ENCODE measurements at places on chromosomes 7 and 10.

DNA sequence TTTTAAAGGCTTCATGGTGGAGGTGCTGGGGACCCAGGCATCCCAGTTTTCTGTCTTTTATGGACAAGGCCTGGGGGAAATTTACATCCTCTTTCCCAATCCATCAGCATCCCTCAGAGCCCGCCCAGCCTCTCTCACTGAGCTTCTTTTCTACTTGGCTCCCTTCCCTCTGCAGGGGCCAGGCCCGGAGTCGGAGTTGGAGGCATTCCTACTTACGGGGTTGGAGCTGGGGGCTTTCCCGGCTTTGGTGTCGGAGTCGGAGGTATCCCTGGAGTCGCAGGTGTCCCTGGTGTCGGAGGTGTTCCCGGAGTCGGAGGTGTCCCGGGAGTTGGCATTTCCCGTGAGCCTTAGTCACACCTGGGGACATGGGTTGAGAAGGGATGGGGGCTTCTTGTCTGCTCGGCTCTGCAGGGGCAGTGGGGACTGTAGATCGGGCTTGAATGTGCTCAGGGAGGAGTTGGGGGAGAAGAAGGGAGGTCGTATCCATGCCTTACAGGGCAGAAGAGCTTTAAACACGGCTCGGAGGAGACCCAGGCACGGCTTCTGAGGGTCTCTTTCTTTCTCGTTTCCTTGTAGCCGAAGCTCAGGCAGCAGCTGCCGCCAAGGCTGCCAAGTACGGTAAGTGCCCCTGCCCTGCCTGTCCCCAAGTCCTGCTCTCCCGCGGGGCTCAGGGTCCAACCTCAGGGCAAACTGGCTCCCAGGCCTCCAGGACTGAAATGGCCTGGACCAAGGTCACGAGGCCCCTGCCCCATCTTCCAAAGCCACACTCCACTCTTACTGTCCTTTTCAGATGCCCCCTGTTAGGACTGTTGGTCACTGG, 27.3 kb upstream of the LIMK1 start:
- no peak for DNase-seq

- DNase-seq, result no peak
Measured at GRCh38 chr7:51014811-51015210, 232.1 kb upstream of the GRB10 start.

DNA sequence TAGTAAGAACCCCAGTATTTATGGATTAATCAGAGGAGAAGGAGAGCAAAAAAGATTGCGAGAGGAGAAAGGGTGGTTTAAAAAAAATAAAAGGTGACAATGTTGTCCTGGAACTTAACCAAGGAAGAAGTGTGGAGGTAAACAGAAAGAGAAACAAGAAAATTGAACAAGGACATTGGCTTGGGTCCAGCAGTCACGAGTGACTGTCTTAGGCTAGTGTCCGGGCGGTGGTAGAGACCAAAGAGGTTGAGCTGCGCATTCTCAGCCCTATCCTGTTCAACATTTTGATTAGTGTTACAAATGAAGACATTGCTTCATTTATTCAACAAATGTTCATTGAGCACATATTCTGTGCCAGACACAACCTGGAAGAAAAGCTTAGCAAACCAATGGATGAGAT, 329.9 kb downstream of the FGFR2 start:
- DNase-seq, result no peak

GRCh38 chr7:8114175-8114574, 145.6 kb downstream of the GLCCI1 start:
- DNase-seq, result no peak

DNA sequence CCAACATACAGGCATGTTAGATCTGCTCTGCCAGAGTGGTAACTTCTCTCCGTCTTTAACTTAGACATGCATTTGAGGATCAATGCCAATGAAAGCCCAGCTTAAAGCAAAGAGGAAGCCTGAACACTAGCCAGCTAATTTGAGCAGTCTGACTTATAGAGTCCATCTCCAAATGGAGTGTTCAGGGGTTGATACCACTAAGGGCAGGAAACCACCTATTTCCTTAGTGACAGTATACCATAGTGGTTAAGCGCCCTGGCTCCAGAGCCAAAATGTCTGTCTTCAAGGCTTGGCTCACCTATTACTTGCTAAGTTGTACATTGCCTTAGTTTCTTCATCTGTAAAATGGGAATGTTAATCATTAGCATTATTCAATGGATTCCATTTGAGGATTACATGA, 678.5 kb downstream of the KCNMA1 start:
- DNase-seq, result no peak

DNA sequence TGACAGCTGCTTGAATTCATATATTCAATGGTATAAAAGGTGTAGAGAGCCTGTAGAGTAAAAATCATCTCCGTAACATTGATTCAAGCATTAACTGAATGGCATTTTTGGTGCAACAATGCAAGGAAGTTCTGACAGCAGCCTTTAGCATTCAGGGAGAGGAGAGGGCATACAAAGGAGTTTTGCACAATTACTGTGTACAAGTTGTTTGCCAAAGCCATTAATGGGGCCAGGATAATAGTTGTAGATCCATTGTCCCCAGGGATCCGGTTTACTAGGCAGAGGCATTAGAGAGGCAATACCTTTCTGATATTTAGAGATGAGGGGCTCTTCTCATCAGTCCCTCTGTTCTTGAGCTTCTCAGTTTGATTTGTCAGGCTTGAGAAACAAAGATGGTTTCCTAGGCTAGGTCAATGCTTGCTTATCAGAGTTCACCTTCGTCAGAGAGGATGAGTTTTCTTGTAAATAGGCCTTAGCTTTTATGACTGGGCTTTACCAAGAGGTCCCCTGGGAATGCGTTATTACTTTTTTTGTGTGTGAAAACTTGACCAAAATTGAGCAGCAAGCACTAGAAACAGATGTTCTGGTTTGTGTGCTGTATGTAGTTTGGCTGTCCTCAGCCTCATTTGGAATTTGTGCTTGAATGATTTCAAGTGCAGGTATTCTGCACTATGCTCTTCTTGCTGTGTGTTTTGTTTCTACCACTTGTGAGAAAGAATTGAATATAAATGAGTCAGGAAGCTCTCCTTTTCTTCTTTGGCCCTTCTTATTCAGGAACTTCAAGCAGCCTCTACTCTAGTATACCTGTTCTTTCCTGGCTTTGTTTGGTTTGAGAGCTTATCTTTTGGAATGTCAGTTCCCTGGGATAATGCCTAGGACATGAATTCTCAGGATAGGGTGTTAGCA, 32.0 kb downstream of the SND1 start:
- DNase-seq, result no peak

- no peak for DNase-seq
Measured at GRCh38 chr10:31554556-31554955, 235.5 kb downstream of the ZEB1 start.

- DNase-seq, result no peak
Measured at GRCh38 chr10:75111907-75112679, 637 bp downstream of the SAMD8 start.

DNA sequence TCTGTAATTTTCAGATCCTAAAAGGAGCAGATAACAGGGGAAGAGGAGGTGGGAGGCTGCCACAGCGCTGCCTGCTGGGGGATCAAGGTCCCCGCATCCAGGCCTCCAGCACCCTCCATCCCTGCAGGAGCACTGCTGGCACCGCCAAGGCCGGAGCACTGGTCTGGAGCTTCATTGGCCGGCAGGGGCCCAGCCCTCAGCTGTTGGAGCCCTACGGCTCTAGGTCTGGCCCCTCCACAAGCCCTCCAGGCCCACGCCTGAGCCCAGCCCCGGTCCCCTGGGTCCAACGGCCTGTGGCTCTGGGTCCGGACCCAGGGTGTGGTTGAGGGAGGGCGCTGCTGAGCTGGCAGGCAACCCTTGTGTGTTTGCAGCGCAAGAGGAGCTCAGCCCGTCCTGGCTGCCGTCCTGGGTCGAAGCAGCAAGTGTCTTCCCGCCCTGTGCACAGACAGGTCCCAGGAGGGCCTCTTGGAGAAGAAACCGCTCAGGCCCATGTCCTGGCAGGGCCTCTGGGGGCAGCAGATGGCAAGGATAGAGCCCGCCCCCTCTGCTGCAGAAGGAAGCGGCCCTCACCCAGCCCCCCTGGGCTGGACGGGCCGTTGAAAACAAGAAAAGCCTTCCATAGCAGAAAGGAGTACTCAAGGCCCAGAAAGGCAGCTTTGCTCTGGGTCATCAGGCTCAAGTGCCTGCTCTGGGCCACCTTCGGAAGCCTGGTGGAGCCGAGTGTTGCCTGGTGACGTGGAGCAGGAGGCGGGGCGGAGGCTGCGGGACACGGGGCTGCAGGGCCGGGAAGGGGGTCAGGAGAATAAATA, 54.3 kb upstream of the TNRC18 start:
- DNase-seq, result no peak

DNA sequence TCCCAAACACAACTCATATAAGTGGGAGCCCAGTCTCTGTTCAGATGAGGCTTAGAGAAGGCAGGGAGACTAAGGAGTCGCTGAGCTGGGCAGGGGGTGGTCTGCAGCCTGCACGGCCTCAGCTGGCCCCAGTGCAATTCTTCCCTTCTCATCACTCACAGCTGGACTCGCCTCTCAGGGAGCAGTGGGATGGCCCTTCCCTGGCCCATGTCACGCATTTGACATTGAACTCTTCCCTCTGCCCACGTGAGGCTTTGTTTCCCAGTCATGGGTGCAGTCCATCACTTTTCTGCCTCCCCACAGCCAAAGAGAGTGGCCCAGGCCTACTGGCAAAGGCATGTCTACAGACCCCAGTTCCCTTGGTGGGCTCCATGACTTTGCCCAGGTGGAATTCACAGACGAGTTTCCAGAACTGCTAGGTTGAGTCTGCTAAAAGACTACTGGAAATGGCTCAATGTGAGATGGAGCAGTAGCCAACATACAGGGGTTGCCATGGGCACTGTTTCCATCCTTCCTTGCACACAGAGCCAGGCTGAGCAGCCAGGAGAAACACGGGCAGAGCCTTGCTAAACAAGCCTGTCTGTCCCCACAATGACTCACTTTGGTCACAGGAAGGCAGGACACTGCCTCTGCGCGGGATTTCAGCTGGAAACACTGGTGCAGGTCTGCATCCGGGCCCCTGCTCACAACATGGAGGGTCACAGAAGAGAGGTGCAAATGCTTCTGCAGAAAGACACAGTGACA, 90.1 kb downstream of the OAT start:
- DNase-seq, result no peak

DNA sequence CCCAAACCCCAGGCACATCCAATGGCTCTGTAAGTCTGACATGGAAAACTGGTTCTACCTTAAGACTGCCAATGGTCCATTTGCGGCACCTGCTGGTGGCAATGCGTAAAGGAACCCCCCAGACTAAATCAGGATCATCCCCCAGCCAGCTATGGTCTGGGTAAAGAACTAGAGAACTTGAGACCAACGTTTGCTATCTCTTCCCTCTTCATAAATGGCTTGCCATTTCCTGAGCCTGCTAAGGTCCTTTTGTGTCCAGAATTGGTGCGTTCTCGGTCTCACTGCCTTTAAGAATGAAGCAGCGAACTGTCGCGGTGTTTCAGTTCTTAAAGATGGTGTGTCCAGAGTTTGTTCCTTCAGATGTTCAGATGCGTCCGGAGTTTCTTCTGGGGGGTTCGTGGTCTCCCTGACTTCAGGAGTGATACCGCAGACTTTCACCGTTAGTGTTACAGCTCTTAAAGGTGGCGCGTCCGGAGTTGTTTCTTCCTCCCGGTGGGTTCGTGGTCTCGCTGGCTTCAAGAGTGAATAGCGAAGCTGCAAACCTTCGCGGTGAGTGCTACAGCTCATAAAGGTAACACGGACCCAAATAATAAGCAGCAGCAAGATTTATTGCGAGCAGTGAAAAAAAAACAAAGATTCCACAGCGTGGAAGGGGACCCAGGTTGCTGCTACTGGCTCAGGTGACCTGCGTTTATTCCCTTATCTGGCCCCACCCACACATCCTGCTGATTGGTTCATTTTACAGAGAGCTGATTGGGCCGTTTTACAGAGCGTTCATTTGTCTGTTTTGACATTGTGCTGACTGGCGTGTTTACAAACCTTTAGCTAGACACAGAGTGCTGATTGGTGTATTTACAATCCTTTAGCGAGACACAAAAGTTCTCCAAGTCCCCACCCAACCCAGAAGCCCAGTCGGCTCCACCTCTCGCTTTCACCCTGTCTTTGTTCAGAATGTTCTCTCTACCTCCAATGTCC, 95.4 kb downstream of the ELMO1 start:
- no peak for DNase-seq

DNA sequence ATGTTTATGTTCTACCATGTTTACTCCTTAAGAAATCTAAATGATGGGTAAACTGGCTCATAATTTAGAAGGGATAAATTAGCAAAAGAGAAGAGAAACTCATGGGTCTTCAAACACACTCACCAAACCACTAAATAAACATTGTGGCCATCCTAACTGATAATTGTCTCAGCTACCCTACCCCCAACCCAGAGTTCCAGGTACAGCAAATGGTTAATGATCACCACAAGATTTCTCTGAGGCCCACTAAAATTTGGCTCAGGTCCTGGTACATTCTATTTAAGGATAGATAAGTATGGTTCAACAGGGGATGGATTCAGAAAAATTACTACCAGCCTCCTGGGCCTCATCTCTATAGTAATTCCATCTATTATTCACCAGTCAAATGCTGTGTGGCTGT, 21.4 kb downstream of the SLC25A13 start:
- no peak for DNase-seq

DNA sequence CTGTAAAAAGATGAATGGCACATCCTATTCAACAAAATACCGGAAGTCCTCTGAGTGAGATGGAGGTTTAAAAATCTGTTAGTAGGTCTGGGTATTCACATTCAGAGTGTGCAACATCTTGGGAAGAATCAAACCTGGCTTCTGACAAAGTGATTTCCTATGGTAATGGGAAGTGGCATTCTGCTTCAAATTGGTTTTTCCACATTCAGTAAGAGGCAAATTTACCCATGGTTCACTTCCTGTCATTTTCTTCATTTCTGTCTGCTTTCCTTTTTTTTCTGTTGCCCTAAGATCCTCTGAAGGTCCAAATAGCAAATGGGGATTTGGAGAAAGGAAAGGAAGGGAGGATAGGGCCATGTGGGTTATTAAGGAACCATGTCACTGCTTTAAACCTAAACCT, 218.3 kb downstream of the DOCK4 start:
- DNase-seq, result no peak

DNA sequence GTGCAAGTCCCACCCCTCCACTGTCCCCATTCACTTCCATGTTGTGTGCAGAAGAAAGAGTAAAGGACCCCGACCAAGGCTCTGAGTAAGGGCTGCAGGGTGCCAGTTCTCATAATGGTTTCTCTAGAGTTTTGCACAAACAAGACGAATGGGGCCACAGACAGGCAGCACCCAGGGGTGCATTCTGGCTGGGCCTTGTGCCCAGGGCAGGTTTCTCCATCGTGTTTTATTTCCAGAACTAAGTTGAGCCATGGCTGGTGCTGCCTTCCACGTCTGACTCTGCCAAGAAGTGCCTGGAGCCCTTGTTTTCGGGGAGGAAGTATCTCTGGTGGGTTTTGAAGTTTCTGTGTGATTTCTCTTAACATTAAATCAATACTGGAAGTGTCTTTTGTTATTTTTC, 95.0 kb upstream of the SDK1 start:
- no peak for DNase-seq

DNA sequence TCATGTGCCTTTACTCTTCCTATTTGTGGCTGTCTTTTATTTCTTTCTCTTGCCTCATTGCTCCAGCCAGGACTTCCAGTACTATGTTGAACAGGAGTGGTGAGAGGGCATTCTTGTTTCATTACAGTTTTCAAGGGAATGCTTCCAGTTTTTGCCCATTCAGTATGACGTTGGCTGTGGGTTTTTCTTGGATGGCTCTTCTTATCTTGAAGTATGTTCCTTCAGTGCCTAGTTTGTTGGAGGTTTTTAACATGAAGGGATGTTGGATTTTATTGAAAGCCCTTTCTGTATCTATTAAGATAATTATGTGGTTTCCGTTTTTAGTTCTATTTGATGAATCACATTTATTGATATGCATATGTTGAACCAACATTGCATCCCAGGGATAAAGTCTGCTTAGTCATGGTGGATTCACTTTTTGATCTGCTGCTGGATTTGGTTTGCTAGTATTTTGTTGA, 96.8 kb downstream of the GLCCI1 start:
- no peak for DNase-seq

- DNase-seq, result no peak
Measured at GRCh38 chr7:101820703-101821102, 3.3 kb downstream of the CUX1 start.

Data from stimulated activated CD8-positive, alpha-beta memory T cell treated with anti-CD3 and anti-CD28 coated beads, Interleukin-7, amount 100 ng/mL, for 24 hours (primary cell).